ENCODE measurements at places on chromosomes 2 and 18.

- H3K4me1 ChIP-seq = no peaks in the 10 kb centered on the region
- no peaks in the 10 kb centered on the region for H3K36me3 ChIP-seq
- H3K27ac ChIP-seq = no peak overlapping the region
- DNase-seq = no peak
These were observed 69.2 kb downstream of the NRXN1 start for GRCh38 chr2:50962731-50963130.

DNA sequence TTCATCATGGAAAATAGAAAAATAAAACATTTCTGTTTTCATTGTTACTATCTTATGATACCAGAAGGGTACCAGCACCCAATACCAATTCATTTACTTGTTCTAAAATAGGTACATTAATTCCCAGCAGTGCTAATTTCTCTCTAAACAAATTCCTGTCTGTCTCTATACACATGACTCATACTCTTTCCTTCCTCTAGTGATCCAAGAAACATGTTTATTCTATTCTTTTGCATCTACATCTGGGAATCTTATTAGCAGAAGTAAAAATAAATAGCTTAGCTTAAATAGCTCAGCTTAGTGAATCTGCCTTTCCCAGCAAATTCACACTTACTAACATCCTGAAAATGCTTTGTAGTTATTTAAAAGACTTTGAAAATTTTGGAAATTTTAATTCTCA is 84.5 kb upstream of the MAPRE2 start:
- H3K4me1 ChIP-seq = peaks cover 7% of the 10 kb centered on the region
- no peaks in the 10 kb centered on the region for H3K27me3 ChIP-seq
- no peak for DNase-seq
- no peak overlapping the region for H3K4me3 ChIP-seq
- no peaks in the 10 kb centered on the region for H3K36me3 ChIP-seq

- no peaks in the 10 kb centered on the region for H3K36me3 ChIP-seq
- no peak overlapping the region for H3K4me3 ChIP-seq
- DNase-seq = no peak
These were observed 292.5 kb upstream of the TRIB2 start for GRCh38 chr2:12424219-12424618.

GRCh38 chr2:151931030-151931611 is 102.9 kb upstream of the ARL5A start:
- no peaks in the 10 kb centered on the region for H3K27me3 ChIP-seq
- peaks cover 5% of the 10 kb centered on the region for H3K4me1 ChIP-seq
- H3K27ac ChIP-seq = no peak overlapping the region
- DNase-seq = no peak
- H3K36me3 ChIP-seq = no peaks in the 10 kb centered on the region

- no peak overlapping the region for H3K27ac ChIP-seq
- H3K27me3 ChIP-seq = no peaks in the 10 kb centered on the region
- H3K4me3 ChIP-seq = no peak overlapping the region
- DNase-seq = no peak
- no peaks in the 10 kb centered on the region for H3K36me3 ChIP-seq
These were observed 1110.6 kb upstream of the ACVR2A start for GRCh38 chr2:146734042-146734820.

GRCh38 chr18:49970319-49970718 is 157.0 kb upstream of the ACAA2 start:
- H3K36me3 ChIP-seq = no peaks in the 10 kb centered on the region
- no peaks in the 10 kb centered on the region for H3K27me3 ChIP-seq
- DNase-seq = no peak

GRCh38 chr2:237569896-237570295 is 3.5 kb downstream of the PRLH start:
- peaks cover 2% of the 10 kb centered on the region for H3K27me3 ChIP-seq
- no peak for DNase-seq
- no peak overlapping the region for H3K4me3 ChIP-seq
- H3K27ac ChIP-seq = no peak overlapping the region
- H3K4me1 ChIP-seq = peaks cover 7% of the 10 kb centered on the region

DNA sequence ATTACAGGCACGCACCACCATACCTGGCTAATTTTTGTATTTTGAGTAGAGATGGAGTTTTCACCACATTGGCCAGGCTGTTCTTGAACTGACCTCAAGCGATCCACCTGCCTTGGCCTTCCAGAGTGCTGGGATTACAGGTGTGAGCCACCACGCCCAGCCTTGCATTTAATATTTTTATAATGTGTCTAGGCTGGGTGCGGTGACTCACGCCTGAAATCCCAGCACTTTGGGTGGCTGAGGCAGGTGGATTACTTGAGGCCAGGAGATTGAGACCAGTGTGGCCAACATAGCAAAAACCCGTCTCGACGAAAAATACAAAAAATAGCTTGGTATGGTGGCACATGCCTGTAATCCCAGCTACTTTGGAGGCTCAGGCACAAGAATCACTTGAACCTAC is 3.2 kb downstream of the RPL37A start:
- H3K27ac ChIP-seq = no peak overlapping the region
- H3K4me3 ChIP-seq = no peak overlapping the region
- peaks cover 37% of the 10 kb centered on the region for H3K36me3 ChIP-seq

DNA sequence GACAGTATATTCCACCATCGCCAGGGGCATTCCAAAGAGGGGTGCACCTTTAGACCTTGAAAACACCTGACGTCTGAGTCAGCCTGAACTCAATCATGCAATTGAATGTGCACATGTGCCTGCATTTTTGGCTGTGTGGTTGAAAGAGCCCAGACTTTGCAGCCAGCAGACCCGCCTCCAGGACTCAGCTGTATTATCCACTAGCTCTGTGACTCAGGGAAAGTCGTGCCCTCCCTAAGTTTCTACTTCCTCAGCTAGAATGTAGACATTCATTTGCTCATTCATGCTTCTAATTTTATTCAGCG is 94.2 kb downstream of the LRRC30 start:
- DNase-seq = no peak
- H3K4me3 ChIP-seq = no peak overlapping the region
- no peaks in the 10 kb centered on the region for H3K36me3 ChIP-seq

Measured in sigmoid colon (tissue), 7 donors.